ENCODE measurements at places on chromosomes 13 and 19. TPM values are rescaled to one million over a fixed set of nuclear protein-coding genes. Genes with fewer than 3 reads are reported as not detected.

- H3K4me1 ChIP-seq = no peaks in the 10 kb centered on the region
- no peaks in the 10 kb centered on the region for H3K36me3 ChIP-seq
- peaks cover 19% of the 10 kb centered on the region for H3K27me3 ChIP-seq
These were observed 2.9 kb downstream of the FLT3 start for GRCh38 chr13:28097503-28097902.

DNA sequence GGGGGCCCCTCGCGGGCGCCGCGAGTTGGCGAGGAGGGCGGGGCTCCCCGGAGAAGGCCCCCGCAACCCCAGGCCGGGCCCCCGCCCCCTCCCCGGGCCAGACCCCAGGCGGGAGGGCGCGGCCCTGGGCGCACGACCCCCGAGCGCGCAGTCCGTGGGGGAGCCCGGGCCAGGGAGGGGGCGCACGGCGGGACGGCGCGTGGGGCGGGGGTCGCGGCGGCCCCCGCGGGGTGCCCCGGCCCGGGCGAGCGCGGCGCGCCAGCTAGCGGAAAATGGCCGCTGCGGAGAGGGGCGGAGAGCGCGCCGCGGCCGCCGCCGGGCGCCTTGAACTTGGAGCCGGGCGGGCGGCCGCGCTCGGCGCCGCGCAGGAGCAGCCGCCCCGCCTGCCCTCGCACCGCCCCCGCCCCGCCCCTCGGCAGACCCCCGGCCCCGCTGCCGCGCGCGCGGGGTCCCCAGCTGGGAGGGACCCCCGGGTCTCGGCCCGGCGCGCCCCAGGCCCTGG is 6.4 kb upstream of the NFIC start:
- no peak for DNase-seq
- H3K27me3 ChIP-seq = no peaks in the 10 kb centered on the region
- H3K4me1 ChIP-seq = peaks cover 22% of the 10 kb centered on the region

UBL3 gene
- total RNA-seq = 38.2 TPM

PRR22 gene
- 6.8 TPM for total RNA-seq

TEX29 gene
- total RNA-seq = 1.4 TPM

- no peaks in the 10 kb centered on the region for H3K36me3 ChIP-seq
- no peak overlapping the region for H3K27ac ChIP-seq
- DNase-seq = no peak
- H3K4me1 ChIP-seq = no peaks in the 10 kb centered on the region
These were observed 8.0 kb upstream of the SAE1 start for GRCh38 chr19:47122359-47123335.

- DNase-seq = no peak
- no peaks in the 10 kb centered on the region for H3K36me3 ChIP-seq
- H3K27ac ChIP-seq = no peak overlapping the region
- no peaks in the 10 kb centered on the region for H3K27me3 ChIP-seq
These were observed 92.9 kb downstream of the GNG7 start for GRCh38 chr19:2609389-2610116.

KLK2 gene
- total RNA-seq = 10,024 TPM

CLEC4M gene
- total RNA-seq = not detected

DNA sequence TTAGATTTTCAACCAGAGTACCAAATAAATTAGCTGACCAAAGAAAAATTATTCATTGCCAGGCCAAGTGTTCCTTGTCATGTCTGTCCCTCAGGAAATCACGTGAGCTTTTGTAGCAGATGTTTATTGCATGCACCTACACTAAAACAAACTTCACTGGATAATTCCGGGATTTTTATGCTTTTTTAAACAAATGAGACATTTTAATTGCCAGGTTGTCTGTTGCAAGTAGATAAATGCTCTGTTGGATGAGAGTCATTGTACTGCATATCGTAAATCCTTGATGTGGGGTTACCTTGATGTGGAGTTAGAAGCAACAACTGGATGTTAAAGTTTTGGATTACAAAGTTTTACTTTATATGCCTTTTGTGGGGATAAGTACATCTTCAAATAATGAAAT is 1187.7 kb upstream of the PCDH9 start:
- H3K36me3 ChIP-seq = no peaks in the 10 kb centered on the region
- H3K4me3 ChIP-seq = no peak overlapping the region
- H3K27me3 ChIP-seq = no peaks in the 10 kb centered on the region
- H3K27ac ChIP-seq = no peak overlapping the region
- DNase-seq = no peak
- no peaks in the 10 kb centered on the region for H3K4me1 ChIP-seq

DNA sequence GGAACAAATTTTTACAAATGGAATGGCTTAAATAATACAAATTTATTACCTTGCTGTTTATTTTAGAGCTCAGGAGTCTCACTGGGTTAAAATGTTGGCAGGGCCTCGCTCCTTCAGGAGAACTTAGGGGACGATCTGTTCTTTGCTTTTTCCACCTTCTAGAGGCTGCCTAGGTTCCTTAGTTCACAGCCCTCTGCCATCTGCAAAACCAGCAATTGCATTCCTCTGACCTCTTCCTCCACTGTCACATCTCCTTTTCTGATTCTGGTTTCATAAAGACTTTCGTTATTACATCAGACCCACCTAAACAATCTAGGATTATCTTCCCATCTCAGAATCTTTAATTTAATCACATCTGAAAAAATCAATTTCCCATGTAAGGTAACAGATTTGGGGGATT is 249.6 kb upstream of the SPRY2 start:
- no peaks in the 10 kb centered on the region for H3K36me3 ChIP-seq
- H3K27ac ChIP-seq = no peak overlapping the region
- DNase-seq = no peak
- H3K4me3 ChIP-seq = no peak overlapping the region
- no peaks in the 10 kb centered on the region for H3K4me1 ChIP-seq
- H3K27me3 ChIP-seq = no peaks in the 10 kb centered on the region

GRCh38 chr13:98440390-98441055 is 136.4 kb downstream of the STK24 start:
- no peak overlapping the region for H3K27ac ChIP-seq
- H3K4me1 ChIP-seq = no peaks in the 10 kb centered on the region
- DNase-seq = no peak

- H3K4me3 ChIP-seq = no peak overlapping the region
- no peaks in the 10 kb centered on the region for H3K27me3 ChIP-seq
- DNase-seq = no peak
- peaks cover 15% of the 10 kb centered on the region for H3K36me3 ChIP-seq
These were observed 7.6 kb downstream of the CALM3 start for GRCh38 chr19:46608581-46609345.

GRCh38 chr13:49370371-49370770 is 73.5 kb downstream of the CAB39L start:
- H3K27me3 ChIP-seq = no peaks in the 10 kb centered on the region
- no peak for DNase-seq

DNA sequence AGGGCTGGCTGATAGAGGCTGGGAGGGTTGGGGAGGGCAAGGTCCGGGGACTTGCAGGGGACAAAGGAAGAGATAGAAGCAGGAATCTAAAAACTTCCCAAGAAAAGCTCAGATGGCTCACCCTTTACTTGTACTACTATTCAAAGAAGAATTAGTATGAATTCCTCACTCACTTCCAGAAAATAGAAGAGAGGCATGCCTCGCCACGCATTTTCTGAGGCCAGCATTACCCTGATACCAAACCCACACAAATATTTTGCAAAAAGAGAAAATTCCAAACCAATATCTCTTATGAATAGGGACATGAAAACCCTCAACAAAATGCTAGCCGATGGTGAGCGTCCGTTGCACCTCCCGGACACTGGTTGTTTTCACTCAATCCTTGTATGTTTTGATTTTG is 54.0 kb downstream of the ING1 start:
- no peaks in the 10 kb centered on the region for H3K36me3 ChIP-seq
- no peak overlapping the region for H3K4me3 ChIP-seq
- no peaks in the 10 kb centered on the region for H3K4me1 ChIP-seq
- no peak for DNase-seq
- no peaks in the 10 kb centered on the region for H3K27me3 ChIP-seq

GRCh38 chr13:50798923-50799322 is 44.6 kb downstream of the DLEU7 start:
- H3K36me3 ChIP-seq = no peaks in the 10 kb centered on the region
- no peaks in the 10 kb centered on the region for H3K27me3 ChIP-seq
- no peak overlapping the region for H3K4me3 ChIP-seq
- H3K27ac ChIP-seq = no peak overlapping the region

ZNF534 gene
- total RNA-seq = 0.09 TPM

Measured in prostate gland (tissue), 2 donors.